ENCODE measurements at places on chromosomes 2 and 18.
A peak's percentile ranks its signal among the peaks of the same experiment; 100 is the strongest.

DNA sequence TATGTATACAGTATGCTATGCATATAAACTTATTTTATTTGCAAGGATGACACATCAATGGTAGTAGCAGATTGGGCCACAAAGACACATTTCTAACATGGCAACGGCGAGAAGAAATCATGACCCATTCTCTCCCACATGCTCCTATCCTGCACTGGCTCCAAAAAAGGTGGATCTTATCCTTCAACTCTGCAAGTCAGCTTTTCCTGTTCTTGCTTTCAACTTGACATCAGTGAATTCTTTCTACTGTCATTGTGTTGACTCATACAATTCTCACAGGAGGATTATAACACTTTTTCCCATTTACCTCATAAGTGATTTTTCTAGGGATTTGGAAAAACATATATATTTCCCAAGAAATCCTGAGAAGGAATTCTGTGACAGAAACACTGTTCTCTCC, 53.1 kb downstream of the ACVR1 start:
- DNase-seq = peak; percentile 51

- peak; percentile 4 for DNase-seq
These were observed 184.9 kb downstream of the PDE1A start for GRCh38 chr2:182241936-182242335.

GRCh38 chr2:239883326-239884050, 141.7 kb downstream of the NDUFA10 start:
- no peak for DNase-seq

- DNase-seq = no peak
These were observed 42.4 kb downstream of the MBD2 start for GRCh38 chr18:54181856-54182602.

GRCh38 chr2:159912580-159912979, 114.6 kb upstream of the CD302 start:
- no peak for DNase-seq

DNA sequence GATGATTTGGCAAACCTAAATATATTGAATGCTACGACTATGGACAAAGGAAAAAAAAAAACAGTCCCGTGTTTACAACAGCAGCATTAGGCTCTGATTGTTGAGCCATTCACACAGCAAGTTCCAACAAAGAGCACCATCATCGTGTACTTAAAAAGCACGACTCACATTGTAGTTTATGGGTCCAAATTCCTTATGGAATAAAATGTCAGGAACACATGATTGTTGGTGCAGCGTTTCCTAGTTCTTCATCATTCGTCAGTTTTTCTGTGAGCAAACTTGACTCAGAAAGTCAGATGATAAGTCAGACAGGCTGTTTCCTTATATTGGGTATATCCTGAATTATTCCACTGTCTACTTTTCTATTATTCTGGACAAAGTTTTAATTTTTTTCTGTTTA, 10.0 kb upstream of the KIDINS220 start:
- peak; percentile 48 for DNase-seq

DNA sequence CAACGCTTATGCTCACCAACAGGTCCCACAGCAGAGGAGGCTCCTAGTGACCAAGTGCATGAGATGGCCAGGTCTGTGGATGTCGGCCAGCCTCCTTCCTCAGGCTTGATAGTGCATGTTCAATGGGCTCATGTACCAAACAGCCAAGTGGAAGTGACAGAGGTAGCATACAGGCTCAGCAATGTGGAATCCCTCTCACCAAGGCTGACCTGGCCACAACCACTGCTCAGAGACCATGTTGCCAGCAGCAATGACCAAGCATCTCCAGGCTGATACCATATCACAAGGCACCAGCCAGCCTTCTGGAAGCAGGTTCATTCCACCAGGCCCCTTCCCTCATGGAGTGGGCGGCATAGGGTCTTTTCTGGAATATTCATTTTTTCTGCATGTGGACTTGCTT, 61.5 kb downstream of the REEP1 start:
- DNase-seq = no peak

DNA sequence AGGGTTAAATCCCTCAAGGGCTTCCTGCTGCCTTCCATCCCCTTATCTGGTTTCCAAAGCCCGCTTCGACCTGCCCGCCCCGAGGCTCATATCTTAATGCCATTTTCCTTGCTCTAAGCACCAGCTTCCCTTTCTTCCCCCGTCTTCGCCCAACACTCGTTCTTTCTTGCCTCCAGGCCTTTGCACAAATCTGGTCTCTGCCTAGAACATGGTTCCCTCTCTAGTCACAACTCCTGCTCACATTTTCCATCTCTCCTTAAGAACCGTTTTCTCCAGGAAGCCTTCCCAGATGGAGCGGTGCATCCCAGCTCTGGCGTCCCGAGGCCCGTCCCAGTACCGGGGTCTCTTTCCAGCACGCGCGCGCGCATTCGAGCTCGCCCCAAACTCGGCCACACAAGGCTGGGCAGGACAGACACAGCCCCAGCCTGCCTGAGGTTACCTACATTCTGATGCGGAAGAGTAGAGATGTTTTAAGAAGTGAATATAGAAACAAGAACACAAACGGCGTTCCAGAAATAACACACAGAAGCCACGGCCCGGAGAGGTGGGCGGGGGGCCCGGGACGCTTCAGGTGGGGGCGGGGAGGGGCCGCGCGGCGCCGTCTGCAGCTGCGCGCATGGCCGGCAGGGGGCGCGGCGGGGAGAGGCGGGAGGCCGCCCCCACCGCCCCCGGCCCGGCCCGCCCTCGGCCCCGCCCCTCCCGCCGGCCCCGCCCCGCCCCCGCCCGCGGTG, at the start of gene DGKD:
TSS of gene DGKD (plus strand) at position 726 of the 731 bp plus-strand sequence. CDS start 25 bp downstream, outside the sequence.
- DNase-seq = peak; percentile 58

GRCh38 chr18:23178661-23179081, 43.4 kb downstream of the CABLES1 start:
- no peak for DNase-seq

- DNase-seq = no peak
These were observed 459.5 kb downstream of the ARHGAP15 start for GRCh38 chr2:143588746-143589145.

DNA sequence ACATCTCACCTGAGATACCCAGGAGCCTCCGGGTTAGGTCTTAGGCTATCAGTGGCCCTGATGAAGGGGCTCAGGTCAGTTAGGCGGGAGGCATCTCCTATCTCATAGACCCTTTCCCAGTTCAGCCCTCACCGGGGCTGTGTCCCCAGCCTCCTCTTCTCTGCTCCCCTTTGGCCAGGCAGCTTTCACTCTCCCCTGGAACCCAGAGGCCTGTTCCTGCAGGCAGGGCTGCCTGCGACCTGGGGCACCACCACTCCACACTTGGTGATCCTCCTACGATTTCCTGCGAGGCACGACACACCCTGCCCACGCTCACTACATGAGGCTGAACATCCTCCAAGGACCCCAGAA, 51.2 kb downstream of the SFXN5 start:
- no peak for DNase-seq

GRCh38 chr2:212908031-212908430, 243.4 kb downstream of the IKZF2 start:
- DNase-seq = no peak

GRCh38 chr18:26723981-26724380, 141.5 kb downstream of the AQP4 start:
- DNase-seq = no peak

GRCh38 chr2:46169467-46169866, 127.7 kb upstream of the EPAS1 start:
- no peak for DNase-seq

DNA sequence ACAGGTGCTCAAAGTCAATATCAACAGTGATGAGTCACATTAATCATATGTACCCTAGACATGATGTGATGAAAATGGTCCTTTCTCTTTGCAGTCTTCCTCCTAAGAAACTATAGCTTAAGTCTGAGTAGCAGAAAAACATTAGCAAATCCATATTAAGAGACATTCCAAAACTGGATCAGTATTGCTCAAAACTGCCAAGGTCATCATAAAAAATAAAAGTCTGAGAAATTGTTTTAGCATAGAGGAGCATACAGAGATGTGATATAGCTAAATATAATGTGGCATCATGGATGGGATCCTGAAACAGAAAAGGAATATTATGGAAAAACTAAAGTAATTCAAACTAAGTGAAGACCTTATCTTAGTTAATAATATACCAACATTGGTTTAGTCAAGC, 1316.1 kb downstream of the SUCLG1 start:
- no peak for DNase-seq

DNA sequence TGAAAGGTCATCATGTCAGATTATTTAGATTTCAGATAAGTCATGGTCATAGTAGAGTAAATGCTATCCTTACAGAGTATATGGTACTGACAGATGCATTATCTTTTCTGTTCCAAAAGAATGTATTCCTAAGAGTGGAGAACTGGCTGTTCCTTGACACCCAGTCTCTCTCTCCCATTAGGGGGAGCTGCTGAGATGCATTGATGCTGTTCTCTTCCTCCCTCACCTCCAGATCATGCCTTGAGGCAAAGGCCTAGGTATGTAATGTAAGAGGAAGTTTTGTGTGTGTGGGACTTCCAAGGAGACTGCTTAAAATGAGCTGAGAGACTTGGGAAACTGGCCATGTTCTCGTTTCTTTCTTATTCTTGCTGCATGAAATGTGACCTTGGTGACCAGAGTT, 979.5 kb upstream of the CELF4 start:
- DNase-seq = no peak

GRCh38 chr2:196798980-196799379, 503 bp downstream of the GTF3C3 start:
- DNase-seq = no peak

DNA sequence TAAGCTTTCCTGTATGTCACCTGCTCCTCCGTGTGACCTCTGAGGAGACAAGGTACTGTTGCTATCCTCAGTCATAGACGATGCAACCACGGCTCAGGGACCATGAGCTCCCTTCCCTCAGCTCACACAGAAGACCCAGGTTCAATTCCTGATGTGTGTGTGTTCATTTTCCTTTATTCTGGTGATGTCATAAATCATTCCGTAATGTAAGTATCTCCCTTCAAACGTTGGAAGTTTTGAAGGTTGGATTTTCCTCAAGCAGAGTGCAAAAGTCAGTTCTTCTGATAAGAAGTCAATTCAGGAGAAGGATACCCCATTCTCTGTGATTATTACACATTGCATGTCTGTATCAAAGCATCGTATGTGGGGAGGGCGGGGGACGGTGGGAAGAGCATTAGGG, 118.9 kb upstream of the FAM136A start:
- no peak for DNase-seq

GRCh38 chr2:127411653-127412369, 6.4 kb upstream of the PROC start:
- DNase-seq = no peak

DNA sequence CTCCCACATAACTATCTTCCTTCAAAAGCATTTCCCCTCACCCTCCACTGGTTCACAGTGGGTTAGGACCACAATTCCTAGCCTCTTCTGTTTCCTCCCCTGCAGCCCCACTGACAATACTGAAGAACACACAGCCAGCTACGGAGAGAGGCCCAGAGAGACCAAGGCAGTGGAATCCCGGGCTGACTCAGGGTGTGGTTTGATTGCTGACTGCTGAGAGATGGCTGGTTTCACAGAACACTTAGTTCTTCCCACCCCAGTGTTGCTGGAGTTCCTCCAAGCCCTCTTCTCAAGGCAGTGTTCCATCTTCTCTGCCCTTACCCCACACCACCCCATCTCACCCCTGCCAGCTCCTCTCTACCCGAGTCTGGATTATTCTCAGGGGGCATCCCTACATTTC, 43.3 kb upstream of the ZFP36L2 start:
- DNase-seq = peak; percentile 82

- DNase-seq = no peak
These were observed 19.4 kb downstream of the ZEB2 start for GRCh38 chr2:144500563-144500962.

DNA sequence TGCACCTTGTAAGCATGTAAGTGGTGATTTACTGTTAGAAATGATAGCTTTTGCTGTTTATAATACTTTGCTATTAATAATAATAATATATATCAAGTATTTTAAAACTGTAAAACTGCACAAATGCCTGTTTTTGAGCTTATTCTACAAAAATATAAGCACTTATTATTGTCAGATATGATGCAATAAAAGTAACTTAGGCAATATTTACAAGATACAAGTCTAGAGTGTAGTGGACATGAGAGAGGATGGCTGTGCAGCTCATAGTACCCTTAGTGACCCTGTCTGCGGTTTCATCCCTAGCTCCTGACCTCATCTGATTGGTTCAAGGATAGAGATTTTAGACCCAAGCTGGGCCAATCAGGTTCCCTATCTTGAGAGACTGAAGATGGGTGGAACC, 178.4 kb downstream of the MTX2 start:
- no peak for DNase-seq

- no peak for DNase-seq
These were observed 244.2 kb downstream of the EXOC6B start for GRCh38 chr2:72581560-72582181.

DNA sequence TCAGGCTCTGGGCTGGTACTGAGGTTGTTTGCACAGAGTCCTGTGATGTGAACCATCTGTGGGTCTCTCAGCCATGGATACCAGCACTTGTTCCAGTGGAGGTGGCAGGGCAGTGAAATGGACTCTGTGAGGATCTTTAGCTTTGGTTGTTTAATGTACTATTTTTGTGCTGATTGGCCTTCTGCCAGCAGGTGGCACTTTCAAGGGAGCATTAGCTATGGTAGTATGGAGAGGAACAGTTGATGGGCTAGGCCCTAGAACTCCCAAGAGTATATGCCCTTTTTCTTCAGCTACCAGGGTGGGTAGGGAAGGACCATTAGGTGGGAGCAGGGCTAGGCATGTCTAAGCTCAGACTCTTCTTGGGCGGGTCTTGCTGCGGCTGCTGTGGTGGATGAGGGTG, 257.0 kb upstream of the GYPC start:
- no peak for DNase-seq

DNA sequence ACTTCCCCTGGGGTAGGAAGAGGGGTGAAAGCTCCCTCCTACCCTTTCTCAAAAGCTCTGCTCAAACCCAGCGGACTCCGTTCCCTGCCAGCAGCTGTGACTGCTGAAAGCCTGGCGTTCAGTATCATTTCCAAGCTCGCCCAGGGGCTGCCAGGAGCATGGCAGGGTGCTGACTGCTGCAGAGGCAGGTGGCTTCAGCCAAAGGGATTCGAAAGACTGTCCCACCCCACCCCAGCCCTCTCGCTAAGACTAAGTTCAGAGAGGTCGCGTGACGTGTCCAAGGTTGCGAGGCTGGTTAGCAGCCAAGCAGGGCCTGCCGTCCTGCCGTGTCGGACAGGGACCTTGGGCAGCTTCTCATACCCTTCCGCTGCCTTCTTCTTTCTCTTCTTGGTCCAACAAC, 72.3 kb upstream of the RAB12 start:
- no peak for DNase-seq

- DNase-seq = no peak
These were observed 1392.9 kb upstream of the ACVR2A start for GRCh38 chr2:146451972-146452371.

- DNase-seq = peak; percentile 81
These were observed 580.1 kb downstream of the ZEB2 start for GRCh38 chr2:143939626-143940330.

- peak; percentile 63 for DNase-seq
These were observed 242.5 kb downstream of the ZNF521 start for GRCh38 chr18:25109484-25109883.

- DNase-seq = peak; percentile 85
These were observed 108.6 kb downstream of the EHBP1 start for GRCh38 chr2:62814123-62814522.

GRCh38 chr18:59733421-59733820, 36.2 kb upstream of the CCBE1 start:
- peak; percentile 65 for DNase-seq
